ENCODE measurements at places on chromosomes 4 and X.

GRCh38 chrX:43958529-43958928 is 14.7 kb downstream of the NDP start:
- DNase-seq, result no peak

GRCh38 chrX:7218321-7219152 is 70.6 kb upstream of the PUDP start:
- no peak for DNase-seq

- no peak for DNase-seq
These were observed 10.3 kb upstream of the TIMP1 start for GRCh38 chrX:47571896-47572295.

GRCh38 chr4:187426511-187426910 is 569.1 kb upstream of the ZFP42 start:
- no peak for DNase-seq

- no peak for DNase-seq
These were observed 23.2 kb upstream of the ADD1 start for GRCh38 chr4:2820216-2820982.

GRCh38 chr4:159206427-159206871 is 103.6 kb downstream of the RAPGEF2 start:
- DNase-seq, result no peak
